WERI-Rb-1 (cell line): ENCODE measurements at places on chromosomes 1 and 21.

DNA sequence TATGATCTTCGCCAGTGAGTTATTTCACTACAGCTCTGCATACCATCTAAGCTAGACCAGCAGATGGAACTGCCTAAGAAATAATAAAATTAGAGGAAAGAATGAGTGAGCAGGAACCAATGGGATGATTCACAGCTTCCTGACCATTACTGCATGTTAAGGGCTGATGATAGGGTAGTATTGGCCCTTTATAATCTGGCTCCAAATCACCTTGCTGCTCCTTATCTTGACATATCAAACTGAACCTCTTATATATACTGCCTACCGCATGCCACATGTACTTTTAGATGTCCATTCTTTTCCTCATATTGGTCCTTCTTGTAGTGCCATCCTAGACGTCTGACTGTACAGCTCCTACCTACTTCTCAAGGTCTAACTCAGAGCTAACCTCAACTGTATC, 524.4 kb downstream of the DPYD start:
- DNase-seq: no peak

DNA sequence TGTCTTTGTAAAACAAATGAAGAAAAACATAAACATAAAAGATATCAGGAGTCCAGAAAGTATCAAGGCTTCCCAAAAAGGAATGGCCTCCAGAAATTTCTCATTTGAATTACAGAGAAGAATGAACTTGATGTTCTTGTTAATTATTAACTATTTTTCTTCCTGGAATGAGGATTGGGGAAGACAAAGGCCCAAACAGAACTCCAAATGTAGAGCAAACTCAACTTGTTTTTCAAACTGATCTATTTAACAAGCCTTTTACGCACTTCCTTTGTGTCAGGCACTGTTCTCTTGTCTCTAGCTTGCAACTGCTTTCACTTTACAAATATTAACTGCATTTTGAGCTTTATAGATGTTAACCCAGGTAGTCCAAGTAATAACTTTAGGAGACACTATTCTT, 45.5 kb downstream of the LAMC2 start:
- DNase-seq: no peak

GRCh38 chr21:36156815-36157670, at the start of gene DOP1B:
Gene DOP1B (plus strand): TSS chr21:36156824. CDS start chr21:36164734, 7,910 bp downstream.
- DNase-seq: peak; percentile 67

DNA sequence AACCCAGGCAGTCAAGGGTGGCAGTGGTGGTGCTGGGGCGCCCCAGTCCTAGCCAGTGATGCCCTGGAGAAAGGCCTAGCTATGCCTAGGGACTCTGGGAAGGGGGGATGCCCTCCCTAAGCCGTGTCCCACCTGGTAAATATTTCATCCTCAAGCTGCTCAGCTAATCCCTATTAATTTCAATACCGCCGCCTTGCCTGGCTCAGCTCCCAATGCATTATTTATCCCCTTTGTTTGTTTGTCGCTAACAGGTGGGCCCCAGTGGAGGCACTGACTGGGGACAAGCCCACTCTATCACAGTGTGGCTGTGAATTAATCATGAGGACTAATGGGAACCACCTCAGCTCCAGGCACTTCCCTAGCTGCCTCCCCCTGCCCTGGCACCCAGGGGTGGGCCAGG, 22.5 kb downstream of the DMAP1 start:
- DNase-seq: no peak

- no peak for DNase-seq
Observed at GRCh38 chr1:24309762-24310485, 9.2 kb upstream of the GRHL3 start.

DNA sequence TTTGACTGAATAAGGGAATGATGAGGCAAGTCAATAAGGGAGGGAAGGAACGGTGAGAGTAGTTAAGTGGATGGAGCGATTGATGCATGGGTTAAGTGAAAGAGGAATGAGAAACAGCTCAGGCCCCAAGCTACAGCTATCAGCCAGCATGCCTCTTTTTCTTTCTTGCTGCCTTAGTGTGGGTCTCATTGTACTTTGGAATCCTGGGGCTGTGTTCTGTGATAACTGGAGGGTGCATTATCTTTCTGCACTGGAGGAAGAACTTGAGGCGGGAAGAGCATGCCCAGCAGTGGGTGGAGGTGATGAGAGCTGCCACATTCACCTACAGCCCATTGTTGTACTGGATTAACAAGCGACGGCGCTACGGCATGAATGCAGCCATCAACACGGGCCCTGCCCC, 1.0 kb downstream of the TEX38 start:
- DNase-seq: no peak
